ENCODE measurements at places on chromosomes 1 and 21. TPM values are rescaled to one million over a fixed set of nuclear protein-coding genes. Genes with fewer than 3 reads are reported as not detected.

The EXOSC10 gene
- 29.3 TPM for polyA plus RNA-seq

The ICOSLG gene
- polyA plus RNA-seq, result 14.8 TPM

The CSF3R gene
- polyA plus RNA-seq, result 4.4 TPM

The TBX19 gene
- polyA plus RNA-seq, result 4.3 TPM

GRCh38 chr1:205012391-205013140 lies 30.4 kb upstream of the CNTN2 start:
- no peaks in the 10 kb centered on the region for H3K27me3 ChIP-seq
- no peak for DNase-seq
- H3K27ac ChIP-seq, result no peak overlapping the region

- H3K27ac ChIP-seq, result peak overlapping the region; percentile 59
- H3K36me3 ChIP-seq, result no peaks in the 10 kb centered on the region
- no peak overlapping the region for H3K4me3 ChIP-seq
- H3K27me3 ChIP-seq, result peaks cover 10% of the 10 kb centered on the region
- H3K4me1 ChIP-seq, result no peaks in the 10 kb centered on the region
- DNase-seq, result no peak
These were observed 215.5 kb upstream of the VAMP3 start for GRCh38 chr1:7555391-7556185.

Measured in naive B cell (primary cell).